ENCODE measurements at places on chromosomes 16 and 17.

DNA sequence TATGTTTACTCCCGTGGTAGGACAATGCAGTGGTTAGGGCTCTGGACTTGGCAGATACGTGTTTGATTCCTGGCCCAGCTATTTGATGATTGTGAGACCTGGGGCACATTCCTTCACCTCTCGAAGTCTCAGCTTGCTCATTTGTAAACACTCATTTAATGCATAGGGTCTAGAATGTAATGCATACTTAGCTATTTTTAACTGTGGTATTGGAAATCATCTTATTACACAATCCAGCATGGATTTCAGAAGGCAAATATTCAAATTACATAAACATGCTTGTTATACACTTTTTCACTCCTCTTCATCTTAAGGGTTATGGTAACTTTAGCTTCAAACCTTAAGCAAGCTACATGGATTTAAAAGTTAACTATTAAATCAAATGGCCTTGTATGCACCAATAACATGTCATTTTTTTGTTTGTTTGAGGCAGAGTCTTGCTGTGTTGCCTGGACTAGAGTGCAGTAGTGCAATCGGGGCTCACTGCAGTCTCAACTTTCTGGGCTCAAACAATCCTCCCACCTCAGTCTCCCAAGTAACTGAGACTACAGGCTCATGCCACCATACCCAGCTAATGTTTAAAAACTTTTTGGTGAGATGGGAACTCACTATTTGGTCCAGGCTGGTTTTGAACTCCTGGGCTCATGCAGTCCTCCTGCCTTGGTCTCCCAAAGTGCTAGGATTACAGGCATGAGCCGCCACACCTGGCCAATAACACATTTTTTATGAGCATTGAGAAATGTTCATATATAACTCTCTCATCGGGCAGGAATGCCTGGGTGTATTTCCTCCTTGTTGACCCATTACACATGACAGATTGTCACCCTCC, 52.5 kb downstream of the VAT1L start:
- DNase-seq, result no peak
- H3K36me3 ChIP-seq, result no peaks in the 10 kb centered on the region
- no peak overlapping the region for H3K27ac ChIP-seq
- H3K27me3 ChIP-seq, result peaks cover 12% of the 10 kb centered on the region
- H3K4me3 ChIP-seq, result no peak overlapping the region

- no peak for DNase-seq
- H3K36me3 ChIP-seq, result peaks cover 3% of the 10 kb centered on the region
- H3K4me1 ChIP-seq, result no peaks in the 10 kb centered on the region
- no peak overlapping the region for H3K4me3 ChIP-seq
Observed at GRCh38 chr17:58315281-58315711, 13.3 kb downstream of the TSPOAP1 start.

DNA sequence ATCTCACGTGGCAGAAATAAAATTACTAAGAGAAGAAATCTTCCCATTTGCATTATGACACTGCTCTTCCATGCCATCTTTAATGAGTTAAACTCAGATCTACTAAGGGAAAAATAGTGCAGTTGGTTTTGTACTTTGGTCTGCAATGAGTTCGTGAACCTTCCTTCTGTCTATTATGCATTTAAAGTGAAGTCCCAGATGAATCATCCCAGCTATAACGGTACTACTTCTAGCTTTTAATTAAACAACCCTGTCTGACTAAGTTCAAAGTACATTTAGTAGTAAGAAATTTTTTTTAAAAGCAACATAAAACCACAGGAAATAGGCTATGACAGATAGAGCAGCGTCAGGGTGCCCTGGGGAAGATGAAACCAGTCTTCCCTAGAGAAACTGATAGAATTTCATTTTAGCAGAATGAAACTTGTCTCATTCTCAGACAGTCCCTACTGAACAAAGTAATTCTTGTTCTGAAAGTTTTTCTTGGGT, 1.8 kb downstream of the TMIGD1 start:
- no peaks in the 10 kb centered on the region for H3K36me3 ChIP-seq
- no peaks in the 10 kb centered on the region for H3K27me3 ChIP-seq
- H3K27ac ChIP-seq, result no peak overlapping the region
- no peak overlapping the region for H3K4me3 ChIP-seq
- H3K4me1 ChIP-seq, result peaks cover 30% of the 10 kb centered on the region

DNA sequence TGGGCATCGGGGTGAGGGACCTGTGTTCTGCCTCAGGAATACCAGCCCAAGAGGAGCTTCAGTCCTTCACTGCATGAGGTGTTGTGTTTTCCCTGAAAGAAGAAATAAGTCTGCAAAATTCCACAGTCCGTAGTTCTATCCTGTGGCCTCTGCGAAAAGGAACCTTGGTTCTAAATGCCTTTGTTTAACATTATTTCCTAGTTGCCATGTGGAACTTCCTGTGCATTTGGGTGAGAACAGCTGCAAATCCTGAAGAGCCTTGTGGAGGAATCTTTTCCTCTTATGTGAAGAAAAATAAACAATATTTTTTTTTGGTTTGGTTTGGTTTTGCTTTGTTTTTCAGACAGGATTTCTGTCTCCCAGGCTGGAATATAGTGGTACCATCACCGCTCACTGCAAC, 9.8 kb downstream of the PSKH1 start:
- H3K4me3 ChIP-seq, result no peak overlapping the region
- DNase-seq, result no peak
- H3K27ac ChIP-seq, result peak overlapping the region; percentile 60
- H3K36me3 ChIP-seq, result peaks cover 4% of the 10 kb centered on the region
- no peaks in the 10 kb centered on the region for H3K27me3 ChIP-seq

- H3K27ac ChIP-seq, result no peak overlapping the region
- H3K4me3 ChIP-seq, result no peak overlapping the region
- DNase-seq, result no peak
- no peaks in the 10 kb centered on the region for H3K36me3 ChIP-seq
Observed at GRCh38 chr17:73549841-73550430, 94.3 kb downstream of the SDK2 start.

Data from progenitor cell of endocrine pancreas (in vitro differentiated cells).